ENCODE measurements at places on chromosomes 4 and X. TPM values are rescaled to one million over a fixed set of nuclear protein-coding genes. Genes with fewer than 3 reads are reported as not detected.

Gene ALAS2
- polyA plus RNA-seq = not detected

Gene ZNF330
- 32.4 TPM for polyA plus RNA-seq

Gene SRPX2
- polyA plus RNA-seq = not detected

Gene GALNTL6
- 1.3 TPM for polyA plus RNA-seq

Gene MAGEA11
- polyA plus RNA-seq = not detected

Gene CORIN
- not detected for polyA plus RNA-seq

Gene FAM133A
- not detected for polyA plus RNA-seq

Gene RBM46
- polyA plus RNA-seq = not detected

Gene CT83
- not detected for polyA plus RNA-seq

Gene SSX3
- polyA plus RNA-seq = not detected

Gene YY2
- 0.43 TPM for polyA plus RNA-seq

Gene SLC35A2
- polyA plus RNA-seq = 9.6 TPM

Gene GABRQ
- polyA plus RNA-seq = not detected

Gene PHEX
- polyA plus RNA-seq = 0.11 TPM

Gene COL4A5
- not detected for polyA plus RNA-seq

Gene IL9R
- polyA plus RNA-seq = 2.5 TPM

Gene SASH3
- polyA plus RNA-seq = 203 TPM

Gene GPRIN3
- 0.50 TPM for polyA plus RNA-seq

Gene RNF150
- not detected for polyA plus RNA-seq

Gene HTN3
- not detected for polyA plus RNA-seq

Gene DCAF4L1
- polyA plus RNA-seq = not detected

Gene HSFX1
- polyA plus RNA-seq = not detected

Gene SPANXA2
- polyA plus RNA-seq = not detected

Gene NRK
- polyA plus RNA-seq = not detected

Gene SPANXA1
- not detected for polyA plus RNA-seq

Gene BANK1
- 599 TPM for polyA plus RNA-seq

Gene CXCL3
- polyA plus RNA-seq = not detected

Gene BRCC3
- polyA plus RNA-seq = 23.4 TPM

Gene LRBA
- 15.3 TPM for polyA plus RNA-seq

Gene GPR78
- not detected for polyA plus RNA-seq

Gene GRIA2
- not detected for polyA plus RNA-seq

Gene MMRN1
- 0.18 TPM for polyA plus RNA-seq

Gene GUCY1A1
- polyA plus RNA-seq = not detected

Gene IRF2
- polyA plus RNA-seq = 105 TPM

Gene REELD1
- not detected for polyA plus RNA-seq

Gene SLC6A14
- polyA plus RNA-seq = not detected

Gene NR0B1
- polyA plus RNA-seq = not detected

Gene GASK1B
- 0.30 TPM for polyA plus RNA-seq

Gene NEUROG2
- not detected for polyA plus RNA-seq
